ENCODE measurements at places on chromosomes 6 and 20. TPM values are rescaled to one million over a fixed set of nuclear protein-coding genes. Genes with fewer than 3 reads are reported as not detected.

The ZSCAN16 gene
- 8.3 TPM for total RNA-seq

The ME1 gene
- 11.4 TPM for total RNA-seq

The SLC13A3 gene
- 0.25 TPM for total RNA-seq

The TTK gene
- 25.3 TPM for total RNA-seq

- no peak for DNase-seq
Observed at GRCh38 chr20:3813848-3814581, 6.3 kb upstream of the AP5S1 start.

- DNase-seq = no peak
Observed at GRCh38 chr6:67663105-67663895, 971.8 kb upstream of the ADGRB3 start.
